Stimulated activated CD4-positive, alpha-beta T cell treated with anti-CD3 and anti-CD28 coated beads, Interleukin-12 subunit alpha, Interleukin-12 subunit beta, amount 100 ng/mL, for 4 hours (primary cell): ENCODE measurements at places on chromosomes 1 and 21.

DNA sequence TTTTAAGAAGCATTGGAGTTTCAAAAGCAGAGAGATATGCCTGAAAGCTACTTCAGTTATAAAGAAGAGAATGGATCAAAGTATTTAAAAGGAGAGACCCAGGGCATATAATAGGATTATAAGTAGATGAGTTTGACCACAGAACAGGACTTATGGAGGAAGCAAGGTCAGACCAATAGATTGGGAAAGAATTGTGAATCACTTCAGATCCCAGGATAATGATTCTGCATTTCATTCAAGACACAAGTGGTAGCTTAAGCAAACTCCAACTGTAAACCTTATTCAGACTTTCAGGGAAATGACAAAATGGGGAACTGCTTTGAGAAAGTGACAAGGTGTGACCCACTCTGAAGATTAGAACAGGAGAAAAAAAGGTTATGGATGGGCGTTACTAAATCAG is 18.9 kb upstream of the OR10J5 start:
- no peak for DNase-seq

GRCh38 chr1:206465951-206466350 is 4.3 kb upstream of the IKBKE start:
- DNase-seq, result no peak

DNA sequence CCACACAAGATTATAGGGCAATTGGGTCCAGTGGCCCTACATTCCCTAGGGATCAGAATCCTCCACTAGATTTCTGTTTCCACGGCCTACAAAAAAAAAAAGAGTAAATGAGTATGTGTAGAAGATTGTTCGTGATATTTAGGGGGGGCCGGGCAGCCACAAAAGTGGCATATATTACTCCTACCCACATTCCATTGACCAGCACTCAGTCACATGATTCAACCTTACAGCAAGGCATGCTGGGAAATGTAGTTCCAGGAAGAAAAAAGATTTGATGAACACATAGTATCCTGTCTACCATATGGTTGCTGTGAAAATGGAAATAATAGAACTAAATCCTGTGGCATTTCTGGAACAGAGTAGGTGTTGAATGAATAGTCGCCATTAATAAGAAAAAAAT is 43.4 kb upstream of the GJB5 start:
- no peak for DNase-seq

- no peak for DNase-seq
Observed at GRCh38 chr1:231964961-231965360, 338.4 kb downstream of the DISC1 start.

DNA sequence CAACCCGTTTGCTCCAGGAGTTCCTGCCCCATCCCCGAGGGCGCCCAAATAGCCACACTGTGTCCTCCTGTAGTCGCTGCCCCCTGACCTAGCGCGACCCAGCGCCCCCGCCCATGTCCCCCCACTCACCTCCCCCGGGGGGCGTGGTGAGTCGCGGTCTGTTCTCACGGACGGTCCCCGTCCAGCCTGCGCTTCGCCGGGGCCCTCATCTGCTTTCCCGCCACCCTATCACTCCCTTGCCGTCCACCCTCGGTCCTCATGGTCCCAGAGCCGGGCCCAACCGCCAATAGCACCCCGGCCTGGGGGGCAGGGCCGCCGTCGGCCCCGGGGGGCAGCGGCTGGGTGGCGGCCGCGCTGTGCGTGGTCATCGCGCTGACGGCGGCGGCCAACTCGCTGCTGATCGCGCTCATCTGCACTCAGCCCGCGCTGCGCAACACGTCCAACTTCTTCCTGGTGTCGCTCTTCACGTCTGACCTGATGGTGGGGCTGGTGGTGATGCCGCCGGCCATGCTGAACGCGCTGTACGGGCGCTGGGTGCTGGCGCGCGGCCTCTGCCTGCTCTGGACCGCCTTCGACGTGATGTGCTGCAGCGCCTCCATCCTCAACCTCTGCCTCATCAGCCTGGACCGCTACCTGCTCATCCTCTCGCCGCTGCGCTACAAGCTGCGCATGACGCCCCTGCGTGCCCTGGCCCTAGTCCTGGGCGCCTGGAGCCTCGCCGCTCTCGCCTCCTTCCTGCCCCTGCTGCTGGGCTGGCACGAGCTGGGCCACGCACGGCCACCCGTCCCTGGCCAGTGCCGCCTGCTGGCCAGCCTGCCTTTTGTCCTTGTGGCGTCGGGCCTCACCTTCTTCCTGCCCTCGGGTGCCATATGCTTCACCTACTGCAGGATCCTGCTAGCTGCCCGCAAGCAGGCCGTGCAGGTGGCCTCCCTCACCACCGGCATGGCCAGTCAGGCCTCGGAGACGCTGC is 1.1 kb downstream of the HTR6 start:
- no peak for DNase-seq

DNA sequence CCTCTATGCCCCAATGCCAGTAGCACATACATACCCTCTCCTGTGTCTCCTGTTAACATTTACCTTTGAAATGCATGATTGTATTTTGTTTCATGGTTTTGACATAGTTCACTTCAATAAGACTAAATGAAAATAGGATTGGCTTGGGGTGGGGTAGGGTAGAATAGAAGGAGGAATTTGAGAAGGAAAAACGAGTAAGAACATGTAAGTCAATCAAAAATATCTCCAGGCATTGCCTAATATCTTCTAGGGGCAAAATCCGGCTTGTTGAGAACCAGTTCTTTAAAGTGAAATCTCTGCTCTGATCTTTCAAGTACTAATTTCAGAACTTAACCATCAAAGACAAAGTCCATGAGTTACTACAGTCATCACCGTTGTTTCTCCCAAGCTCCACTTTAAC is 31.8 kb upstream of the RGS2 start:
- DNase-seq, result no peak

GRCh38 chr1:119554183-119554582 is 47.2 kb downstream of the HSD3B1 start:
- no peak for DNase-seq

- DNase-seq, result no peak
Observed at GRCh38 chr1:10685196-10685807, 111.1 kb downstream of the CASZ1 start.

DNA sequence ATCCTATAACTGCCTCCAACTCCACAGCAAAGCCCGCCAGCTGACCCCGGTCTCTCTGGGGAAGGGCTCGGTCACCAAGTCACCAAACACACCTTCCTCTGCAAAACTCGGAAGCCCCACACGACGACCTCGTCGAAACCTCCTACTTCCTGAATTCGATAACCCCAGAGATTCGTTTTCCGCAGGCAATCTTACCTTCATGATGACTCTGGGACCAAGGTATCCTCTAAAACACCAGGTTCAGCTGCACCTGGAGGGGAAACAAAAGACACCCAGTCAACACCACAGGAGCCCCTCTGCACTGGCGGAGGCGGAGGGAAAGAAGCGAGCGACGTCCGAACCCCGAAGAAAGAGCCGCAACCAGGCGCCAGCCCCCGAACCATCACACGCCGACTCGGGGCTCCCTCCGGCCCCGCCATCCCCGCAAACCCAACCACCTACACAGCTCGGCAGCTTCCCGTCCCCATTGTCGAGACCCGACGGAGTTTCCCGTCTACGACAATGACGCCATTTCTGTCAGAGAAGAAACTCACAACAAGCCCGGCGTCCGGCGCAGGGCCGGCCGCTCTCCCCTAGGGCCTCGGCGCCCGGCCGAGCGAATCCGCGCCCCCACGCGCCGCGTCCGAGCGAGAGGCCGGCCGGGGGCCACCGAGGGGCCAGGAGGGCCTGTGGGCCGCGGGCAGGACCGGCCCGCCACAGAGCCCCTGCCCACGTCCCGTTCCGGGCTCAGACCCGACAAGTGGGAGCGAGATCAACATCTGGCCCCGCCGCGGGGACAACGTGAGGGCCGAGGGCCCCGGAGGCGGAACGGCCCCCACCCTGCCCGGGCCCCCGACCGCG is 1.0 kb downstream of the ARID4B start:
- peak; percentile 50 for DNase-seq

GRCh38 chr1:30187413-30188023 is 535.9 kb downstream of the MATN1 start:
- no peak for DNase-seq

GRCh38 chr1:177256153-177257075 is 85.7 kb downstream of the BRINP2 start:
- DNase-seq, result no peak

GRCh38 chr1:48242141-48242736 is 19.7 kb downstream of the SLC5A9 start:
- DNase-seq, result no peak

GRCh38 chr1:84141182-84142003 is 2.7 kb upstream of the PRKACB start:
- no peak for DNase-seq

- no peak for DNase-seq
Observed at GRCh38 chr1:185719021-185719420, 15.2 kb upstream of the HMCN1 start.

DNA sequence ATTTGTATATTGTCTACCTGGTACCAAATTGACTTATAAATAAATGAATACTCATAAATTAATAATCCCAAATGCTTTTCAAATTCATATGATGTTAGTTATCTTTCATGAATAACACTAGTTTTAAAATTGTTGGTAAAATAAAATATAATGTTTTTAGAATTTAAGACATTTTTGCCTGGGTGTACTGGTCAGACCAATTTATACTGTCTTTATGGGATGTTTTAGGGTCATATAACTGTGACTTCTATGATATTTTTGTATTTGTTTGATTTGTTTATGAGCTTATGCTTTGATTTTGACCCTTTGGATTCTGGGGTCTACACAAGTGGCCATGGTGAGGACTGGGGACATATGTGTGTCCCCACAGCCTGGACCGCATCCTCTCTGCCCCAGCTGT is 54.1 kb upstream of the KLHDC7A start:
- DNase-seq, result no peak

DNA sequence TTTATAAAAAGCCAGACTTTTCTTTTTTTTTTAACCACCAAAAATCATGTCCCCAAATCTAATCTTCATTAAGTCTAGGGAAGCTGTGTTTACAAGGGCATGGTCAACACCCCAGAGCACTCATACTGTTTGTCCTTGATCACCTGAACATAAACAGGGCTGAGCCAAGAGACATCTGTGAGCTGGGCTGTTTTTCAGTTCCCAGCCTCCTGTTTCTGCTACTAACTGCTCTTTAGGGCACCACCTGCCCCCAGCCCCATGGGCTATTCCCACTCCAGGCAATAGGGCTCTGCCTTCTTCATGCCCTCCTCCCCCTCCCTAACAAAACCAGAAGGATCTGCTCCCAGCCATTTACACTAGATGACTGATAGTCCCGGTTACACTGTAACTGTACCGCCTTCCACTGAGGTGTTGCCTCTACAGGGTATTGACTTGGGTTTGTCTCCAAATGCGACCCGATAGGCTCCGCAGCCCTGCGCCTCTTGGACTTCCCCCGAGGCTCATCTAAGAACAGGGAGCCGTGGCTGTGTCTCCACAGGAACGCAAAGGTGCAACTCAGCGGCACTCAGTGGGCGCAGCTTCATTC is 11.7 kb upstream of the SLC26A9 start:
- no peak for DNase-seq

DNA sequence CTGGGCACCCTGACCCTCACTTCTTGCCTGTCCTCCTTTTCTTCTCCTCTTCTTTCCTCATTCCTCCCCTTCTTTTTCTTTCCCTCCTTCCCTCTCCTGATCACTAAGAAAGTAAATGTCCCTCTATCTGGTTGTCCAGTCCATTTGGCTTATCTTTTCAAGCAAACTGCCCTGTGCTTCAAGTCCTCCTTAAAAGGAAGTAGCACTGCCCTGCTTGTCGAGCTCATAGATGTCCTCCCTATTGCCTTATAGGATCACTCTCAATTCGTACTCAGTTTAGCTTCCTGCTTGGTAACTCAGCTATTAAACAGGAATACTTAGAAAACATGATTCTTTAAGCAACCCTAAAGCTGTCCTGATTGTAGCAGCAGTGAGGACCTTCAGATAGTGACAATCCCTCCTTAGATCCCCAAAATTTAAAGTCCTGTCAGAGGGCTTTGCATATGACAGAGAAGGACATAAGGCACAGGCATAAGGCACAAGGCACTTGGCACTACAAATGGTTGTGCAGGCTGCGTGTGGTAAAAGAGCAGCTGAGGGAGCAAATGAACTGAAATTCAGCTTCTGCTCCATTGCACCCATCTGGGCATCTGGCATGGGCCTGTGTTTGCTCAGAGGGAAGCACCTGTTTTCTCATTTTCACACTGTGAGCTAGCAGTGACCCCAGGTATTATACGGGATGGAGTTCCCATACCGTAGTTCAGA is 26.1 kb upstream of the SLAMF6 start:
- no peak for DNase-seq

DNA sequence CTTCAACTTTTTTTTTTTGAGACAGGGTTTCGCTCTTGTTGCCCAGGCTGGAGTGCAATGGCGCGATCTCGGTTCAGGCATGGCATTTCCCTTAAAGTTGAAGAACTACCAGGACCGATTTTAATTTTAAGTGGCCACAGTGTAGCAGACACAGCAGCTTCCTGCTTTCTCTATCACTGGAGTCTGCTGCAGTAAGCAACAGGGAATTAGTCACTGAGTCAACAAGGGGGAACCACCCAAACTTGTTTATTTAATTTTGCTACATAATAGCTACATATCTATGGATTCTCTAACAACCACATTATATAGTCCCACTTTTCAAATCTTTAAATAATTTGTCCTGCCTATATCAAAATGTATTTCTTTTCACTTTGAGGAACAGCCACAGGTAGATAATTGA is 12.5 kb upstream of the TNNI3K start:
- DNase-seq, result no peak

DNA sequence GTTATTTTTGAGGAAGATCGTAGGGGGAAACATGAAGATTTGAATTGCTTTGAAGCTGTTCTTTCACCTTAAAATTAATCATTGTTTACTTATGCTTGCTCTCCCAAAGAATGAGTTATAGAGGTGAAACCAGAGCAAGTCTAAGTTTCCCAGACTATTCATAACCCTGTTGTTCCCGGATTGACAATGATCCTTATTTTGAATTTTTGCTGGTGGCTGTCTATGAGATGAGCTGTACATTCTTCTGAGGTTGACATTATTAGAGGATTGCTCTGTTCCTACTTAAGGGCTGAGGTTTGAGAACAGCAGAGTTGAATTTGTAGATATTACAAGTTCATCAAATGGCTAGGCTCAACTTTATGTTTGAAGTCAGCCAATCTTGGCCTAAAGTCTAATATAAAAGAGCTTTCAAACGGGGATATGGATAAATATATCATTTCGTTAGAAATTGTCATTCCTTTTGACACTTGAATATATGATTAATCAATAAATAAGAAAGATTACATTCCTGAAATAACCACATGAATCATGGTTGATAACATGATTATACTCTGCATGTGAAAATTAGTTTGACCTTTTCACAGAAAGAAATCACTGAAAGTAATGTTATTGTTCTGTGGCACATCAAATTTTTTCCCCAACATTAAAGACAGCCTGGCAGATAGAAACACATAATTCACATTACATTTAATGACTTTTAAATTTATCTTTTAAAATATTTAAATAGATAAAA is 19.1 kb upstream of the PDE4B start:
- DNase-seq, result no peak

- DNase-seq, result no peak
Observed at GRCh38 chr1:234702342-234703000, 92.5 kb upstream of the IRF2BP2 start.
